ENCODE measurements at places on chromosomes 2 and 18. TPM values are rescaled to one million over a fixed set of nuclear protein-coding genes. Genes with fewer than 3 reads are reported as not detected.

DNA sequence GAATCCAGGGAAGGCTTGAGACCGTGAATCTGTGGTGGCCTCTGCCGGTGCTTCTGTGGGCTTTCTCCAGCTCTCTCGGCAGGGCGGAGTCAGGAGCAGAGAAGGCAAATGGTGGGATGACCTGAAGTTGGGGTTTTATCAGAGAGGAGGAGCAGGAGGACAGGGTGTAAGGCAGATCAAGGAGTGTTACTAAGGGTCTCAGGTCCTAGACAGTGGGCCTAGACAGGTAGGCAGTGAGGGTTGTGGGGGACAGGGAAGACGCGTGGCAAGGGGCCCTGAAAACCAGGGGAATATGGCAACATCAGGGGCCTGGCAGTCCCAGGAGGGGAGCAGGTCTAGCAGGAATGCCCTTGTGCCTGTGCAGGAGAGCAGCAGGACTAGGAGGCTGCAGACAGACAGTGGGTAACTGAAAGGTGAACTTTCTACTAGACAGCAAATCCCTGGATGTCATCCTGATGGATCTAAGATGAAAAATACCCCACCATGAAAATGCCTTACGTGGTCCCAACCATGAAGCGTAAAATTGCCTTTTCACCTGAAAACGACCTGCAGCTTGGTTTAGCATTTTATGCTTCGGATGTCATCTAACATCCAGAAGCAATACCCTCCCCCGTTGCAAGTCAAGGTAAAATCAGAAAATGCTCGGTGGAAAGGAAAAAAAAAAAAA, 42.1 kb downstream of the SRSF7 start:
- no peak for DNase-seq
- peaks cover 72% of the 10 kb centered on the region for H3K4me1 ChIP-seq
- peak overlapping the region; percentile 48 for H3K4me3 ChIP-seq
- H3K36me3 ChIP-seq: peaks cover 40% of the 10 kb centered on the region

DNA sequence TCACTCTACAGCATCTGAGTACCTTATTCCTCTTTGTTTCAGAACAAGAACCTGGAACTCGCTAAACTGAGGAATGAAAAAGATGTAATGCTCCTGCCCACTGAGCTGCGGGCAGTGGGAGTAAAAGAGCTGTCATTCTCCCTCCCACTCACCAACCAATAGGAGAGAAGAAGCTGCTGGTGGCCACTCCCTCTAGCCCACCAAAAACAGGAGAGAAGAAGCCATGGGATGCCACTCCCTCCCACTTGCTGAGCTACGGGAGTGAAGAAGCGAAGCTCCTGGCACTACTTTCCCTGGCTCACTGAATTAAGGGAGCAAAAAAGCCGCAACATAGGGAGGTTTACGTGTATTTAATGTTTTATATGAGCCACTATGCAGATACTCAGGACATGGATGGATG, 53.7 kb downstream of the RIT2 start:
- DNase-seq: no peak
- no peak overlapping the region for H3K27ac ChIP-seq
- no peaks in the 10 kb centered on the region for H3K36me3 ChIP-seq
- no peak overlapping the region for H3K4me3 ChIP-seq
- no peaks in the 10 kb centered on the region for H3K27me3 ChIP-seq
- no peaks in the 10 kb centered on the region for H3K4me1 ChIP-seq

The HOXD10 gene
- not detected for total RNA-seq

The PDCD1 gene
- total RNA-seq: 33.2 TPM
